T-helper 22 cell (primary cell): ENCODE measurements at places on chromosomes 2 and 18.
A peak's percentile ranks its signal among the peaks of the same experiment; 100 is the strongest.

DNA sequence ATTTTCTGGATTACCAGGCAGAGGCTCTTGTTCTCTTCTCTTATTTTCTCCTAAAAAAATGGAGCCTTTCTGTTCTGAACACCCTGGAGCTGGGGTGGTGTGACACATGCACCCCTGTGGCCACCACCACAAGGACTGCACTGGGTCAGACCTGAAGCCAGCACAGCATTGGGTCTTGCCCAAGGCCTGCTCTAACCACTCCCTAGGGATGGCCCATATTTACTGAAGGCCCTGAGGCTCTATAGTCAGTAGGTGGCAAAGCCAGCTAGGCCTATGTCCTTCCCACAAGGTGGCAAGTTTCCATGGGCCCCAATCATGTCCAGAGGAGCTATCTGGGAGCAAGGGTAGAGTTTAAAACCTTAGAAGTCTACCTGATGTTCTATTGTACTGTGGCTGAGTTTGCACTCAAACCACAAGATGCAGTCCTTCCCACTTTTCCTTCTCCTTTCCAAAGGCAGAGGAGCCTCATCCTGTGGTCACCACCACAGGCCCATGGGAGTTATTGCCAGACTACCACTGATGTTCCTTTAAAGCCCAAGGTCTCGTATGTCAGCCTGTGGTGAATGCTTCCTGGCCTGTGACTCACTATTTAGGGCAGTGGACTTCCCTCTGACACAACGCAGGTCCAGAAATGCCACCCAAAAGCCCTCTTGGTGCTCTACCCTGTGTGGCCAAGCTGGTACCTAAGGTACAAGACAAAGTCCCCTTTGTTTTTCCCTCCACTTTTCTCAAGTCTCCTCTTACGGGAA is 15.0 kb upstream of the FMNL2 start:
- no peak for DNase-seq

- no peak for DNase-seq
These were observed 454.9 kb downstream of the LPIN1 start for GRCh38 chr2:12201369-12201768.

- no peak for DNase-seq
These were observed 84.8 kb upstream of the PIK3C3 start for GRCh38 chr18:41870191-41870590.

DNA sequence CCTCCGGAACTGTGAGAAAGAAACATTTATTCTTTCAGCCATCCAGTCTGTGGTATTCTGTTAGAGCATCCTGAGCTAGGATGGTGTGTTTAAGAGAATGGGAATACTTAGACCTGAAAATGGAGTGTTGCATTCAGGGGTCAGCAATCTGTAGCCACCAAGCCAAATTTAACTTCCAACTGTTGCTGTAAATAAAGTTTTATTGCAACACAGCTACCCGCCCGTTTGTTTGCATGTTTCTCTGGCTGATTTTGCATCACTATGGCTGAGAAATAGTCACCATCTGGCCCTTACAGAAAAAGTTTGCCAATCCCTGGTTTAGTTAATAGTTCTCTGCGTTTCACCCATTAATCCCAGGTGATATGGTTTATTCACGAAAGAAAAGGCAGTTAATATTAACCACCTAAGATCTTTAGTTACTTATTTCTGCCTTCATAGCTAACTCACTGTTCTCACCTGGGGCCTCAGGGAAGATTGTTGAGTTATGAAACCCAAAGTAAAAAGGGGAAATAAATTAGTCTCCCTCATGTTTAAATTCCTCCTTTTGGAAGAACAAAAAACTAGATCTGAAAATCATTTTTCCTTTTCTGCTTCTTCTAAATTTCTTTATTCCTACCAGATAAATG is 9.5 kb upstream of the CYS1 start:
- no peak for DNase-seq

GRCh38 chr18:38750751-38751150 is 1185.2 kb upstream of the CELF4 start:
- no peak for DNase-seq

DNA sequence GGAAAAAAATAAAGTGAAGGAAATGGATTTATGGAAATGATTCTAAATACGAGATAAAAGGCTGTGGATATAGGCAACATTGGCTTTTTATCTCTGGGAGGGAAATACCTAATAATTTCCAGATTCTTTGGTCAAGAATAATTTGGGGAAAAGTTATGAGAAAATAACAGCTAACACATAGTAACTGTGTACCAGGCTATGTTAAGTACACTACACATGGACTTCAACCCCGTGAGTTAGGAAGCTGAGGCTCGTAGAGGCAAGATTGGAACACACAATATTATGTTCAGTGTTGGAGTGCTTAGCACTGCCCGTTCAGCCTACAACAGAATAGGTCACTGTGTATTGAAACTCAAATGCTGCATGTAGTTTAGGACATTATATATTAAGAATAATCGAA is 34.3 kb upstream of the GPD2 start:
- no peak for DNase-seq

DNA sequence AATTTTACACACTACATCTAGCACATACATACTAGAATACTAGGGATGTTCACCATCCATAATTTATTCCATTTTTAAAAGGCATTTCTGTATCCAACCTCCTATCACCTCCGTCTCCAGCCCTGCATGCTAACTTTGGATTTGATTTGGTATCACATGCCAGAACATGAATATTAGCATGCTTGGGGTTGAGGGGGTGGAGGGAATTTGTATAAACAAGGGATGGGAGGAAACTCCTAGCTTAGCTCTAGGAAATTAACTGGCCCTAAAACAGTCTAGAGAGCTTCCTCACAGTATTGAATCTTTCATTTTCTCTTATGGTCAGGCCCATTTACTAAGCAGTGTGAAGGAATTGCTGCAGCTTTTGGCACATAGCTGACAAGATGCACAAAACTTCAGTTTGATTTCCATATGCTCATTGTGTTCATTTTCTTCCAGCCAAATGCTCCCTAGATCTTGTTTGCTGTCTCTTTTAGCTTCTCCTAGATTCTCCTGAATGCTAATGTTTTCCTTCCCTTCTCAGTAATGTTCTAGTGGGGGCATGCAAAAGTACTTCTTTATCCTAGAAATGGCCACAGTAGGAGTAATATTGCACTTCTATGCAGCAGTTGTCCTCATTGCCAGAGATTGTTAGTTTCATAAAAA is 135.2 kb downstream of the VWC2L start:
- no peak for DNase-seq

GRCh38 chr2:128640166-128640844 is 321.6 kb upstream of the HS6ST1 start:
- DNase-seq: no peak

DNA sequence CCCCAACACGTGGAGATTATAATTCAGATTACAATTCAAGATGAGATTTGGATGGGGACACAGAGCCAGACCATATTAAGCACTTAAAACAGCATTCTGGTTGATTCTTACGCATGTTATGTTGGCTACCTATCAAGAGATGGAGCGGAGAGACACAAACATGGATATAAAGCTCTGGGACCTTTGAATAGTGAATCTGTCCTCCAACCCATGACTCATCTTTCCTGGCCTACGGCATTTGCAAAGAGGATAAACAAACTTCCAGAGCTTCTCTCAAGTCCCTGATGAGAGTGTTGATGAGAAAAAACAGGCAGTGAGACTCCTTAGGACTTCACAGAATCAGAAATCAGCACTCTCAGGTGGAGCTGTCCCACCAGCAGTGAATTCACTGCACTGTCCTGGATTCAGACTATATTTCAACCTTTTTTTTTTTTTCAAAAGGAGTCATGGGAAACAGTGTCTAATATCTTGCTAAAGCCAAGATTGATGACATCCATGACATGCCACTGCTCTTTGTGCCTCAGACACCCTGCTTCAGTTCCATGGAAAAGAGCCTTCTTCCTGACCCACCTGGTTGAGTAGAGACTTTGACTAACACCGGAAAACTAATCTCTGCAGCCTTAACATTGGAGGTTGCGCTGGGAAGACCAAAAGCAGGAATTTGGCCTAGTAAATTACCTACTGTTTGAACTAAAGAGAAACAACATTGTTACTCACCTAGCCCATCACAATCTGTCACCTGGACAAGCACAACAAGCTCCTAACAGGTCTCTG is 62.1 kb upstream of the NPAS2 start:
- no peak for DNase-seq

DNA sequence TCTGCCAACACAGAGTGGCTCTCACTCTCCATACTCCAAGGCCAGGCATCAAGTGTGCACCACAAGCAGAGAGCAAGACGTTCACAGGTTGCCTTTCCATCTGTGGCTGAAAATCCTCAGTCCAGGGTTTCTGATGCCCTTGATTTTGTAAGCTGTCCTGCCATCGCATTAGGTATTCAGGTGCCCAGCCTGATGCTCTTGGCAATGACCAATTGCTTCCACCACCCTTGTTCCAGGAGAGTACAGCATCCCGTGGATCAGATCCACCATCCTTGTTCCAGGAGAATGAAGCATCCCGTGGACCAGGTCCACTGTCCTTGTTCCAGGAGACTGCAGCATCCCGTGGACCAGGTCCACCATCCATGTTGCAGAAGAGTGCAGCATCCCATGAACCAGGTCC is 133.4 kb upstream of the GPC1 start:
- no peak for DNase-seq

- DNase-seq: no peak
These were observed 9.5 kb upstream of the INSIG2 start for GRCh38 chr2:118078734-118079133.

DNA sequence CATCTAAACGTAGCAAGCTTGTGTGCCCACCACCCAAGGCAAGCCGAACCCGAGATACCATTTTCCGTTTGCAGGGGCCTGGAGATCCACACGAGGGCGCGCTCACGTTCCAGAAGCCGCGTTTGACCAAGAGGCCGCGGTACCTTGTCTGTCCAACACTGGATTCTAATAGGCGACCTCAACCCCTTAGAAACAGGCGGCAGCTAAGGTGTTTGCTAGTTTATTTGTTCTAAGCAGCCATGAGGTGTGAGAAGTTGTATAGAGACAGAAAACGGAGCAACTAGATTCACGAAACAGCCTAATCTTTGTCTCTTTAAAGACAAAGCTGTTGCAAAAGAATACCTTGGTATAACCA is 4.2 kb downstream of the HOXD11 start:
- no peak for DNase-seq

DNA sequence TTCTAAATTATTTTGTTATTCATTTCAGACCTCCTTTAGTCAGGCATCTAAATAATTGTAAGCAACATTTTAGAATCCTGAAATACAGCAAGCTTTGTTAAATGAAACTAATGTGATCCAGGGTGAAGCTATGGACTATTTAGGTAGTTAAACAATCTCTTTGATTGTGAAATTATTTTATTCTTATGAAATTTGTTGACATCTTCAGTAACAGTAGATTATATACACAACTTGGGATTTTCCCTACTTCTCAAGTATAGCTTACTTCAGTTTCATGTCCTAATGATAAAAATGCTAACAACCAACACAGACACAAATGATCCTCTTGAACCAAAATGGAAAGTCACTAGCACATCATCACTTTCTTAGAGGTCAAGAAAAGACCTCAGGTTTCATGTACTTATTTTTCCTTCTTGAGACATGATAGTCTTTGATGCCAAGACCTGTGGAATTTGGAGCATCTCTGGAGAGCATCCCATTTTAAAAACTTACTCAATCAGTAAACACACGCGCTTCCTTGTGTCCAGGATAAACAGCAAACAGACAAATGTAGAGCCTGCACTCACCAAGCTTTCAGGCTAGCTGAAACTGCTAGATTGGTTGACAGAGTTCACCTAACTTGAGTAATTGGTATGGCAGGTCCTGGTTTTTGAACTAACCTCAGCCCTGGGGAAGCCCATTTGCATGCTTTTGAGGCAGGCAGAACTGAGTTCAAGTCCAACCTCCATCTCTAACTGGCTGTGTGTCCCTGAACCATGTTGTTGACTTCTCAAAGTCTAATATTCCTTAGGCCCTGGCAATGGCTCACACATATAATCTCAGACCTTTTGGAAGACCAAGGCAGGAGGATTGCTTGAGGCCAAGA is 47.8 kb downstream of the KCTD18 start:
- DNase-seq: no peak

- no peak for DNase-seq
These were observed 316.9 kb upstream of the ZEB2 start for GRCh38 chr2:144836635-144837350.

GRCh38 chr2:204030322-204030721 is 93.8 kb downstream of the ICOS start:
- DNase-seq: no peak

DNA sequence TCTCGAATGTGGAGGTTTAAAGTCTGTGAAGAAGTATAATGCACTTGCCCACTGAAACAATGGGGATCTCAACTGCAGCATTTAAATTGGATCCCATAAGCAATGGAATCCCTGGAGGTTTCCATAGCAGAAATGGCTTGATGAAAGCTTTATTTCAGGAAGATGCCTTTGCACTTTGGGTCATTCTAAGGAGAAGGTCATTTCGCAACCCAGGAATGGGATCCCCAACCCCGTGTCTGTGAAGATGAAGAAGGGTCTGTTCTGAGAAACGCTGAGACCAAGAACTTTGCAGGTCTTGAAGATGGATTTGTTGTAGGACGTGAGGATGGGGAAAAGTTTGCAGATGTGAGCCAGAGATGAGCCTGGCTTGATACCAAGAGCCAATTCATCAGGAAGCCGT is 1.8 kb upstream of the KCNG3 start:
- no peak for DNase-seq

- DNase-seq: peak; percentile 2
These were observed 27.7 kb upstream of the AP1S3 start for GRCh38 chr2:223865124-223865523.

- no peak for DNase-seq
These were observed 139.4 kb upstream of the HAAO start for GRCh38 chr2:42931818-42932195.

GRCh38 chr2:216807857-216808272 is 52.0 kb downstream of the TNP1 start:
- no peak for DNase-seq

DNA sequence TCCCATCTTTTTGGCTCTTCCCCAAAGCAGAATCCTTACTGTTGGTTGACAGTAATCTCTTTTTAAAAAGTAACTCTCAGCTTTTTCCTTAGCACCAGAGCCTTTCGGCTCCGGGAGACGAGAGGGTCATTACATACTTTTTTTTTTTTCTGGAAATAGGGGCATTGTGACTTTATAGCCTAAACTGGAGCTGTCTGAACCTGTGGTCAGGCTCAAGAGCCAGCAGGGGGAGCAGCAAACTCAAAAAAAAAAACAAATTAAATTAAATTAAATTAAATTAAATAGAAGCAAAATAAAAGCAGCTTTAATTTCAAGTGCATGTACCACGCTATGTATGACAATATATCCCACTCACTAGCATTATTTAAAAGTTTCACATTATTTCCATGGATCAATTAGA is 156.6 kb downstream of the DTNA start:
- DNase-seq: no peak

GRCh38 chr2:64796926-64797325 is 143.2 kb upstream of the SERTAD2 start:
- DNase-seq: no peak

GRCh38 chr2:193566276-193566675 is 1371.5 kb upstream of the TMEFF2 start:
- DNase-seq: no peak

- no peak for DNase-seq
These were observed 69.1 kb downstream of the PHLPP1 start for GRCh38 chr18:62784338-62784965.

DNA sequence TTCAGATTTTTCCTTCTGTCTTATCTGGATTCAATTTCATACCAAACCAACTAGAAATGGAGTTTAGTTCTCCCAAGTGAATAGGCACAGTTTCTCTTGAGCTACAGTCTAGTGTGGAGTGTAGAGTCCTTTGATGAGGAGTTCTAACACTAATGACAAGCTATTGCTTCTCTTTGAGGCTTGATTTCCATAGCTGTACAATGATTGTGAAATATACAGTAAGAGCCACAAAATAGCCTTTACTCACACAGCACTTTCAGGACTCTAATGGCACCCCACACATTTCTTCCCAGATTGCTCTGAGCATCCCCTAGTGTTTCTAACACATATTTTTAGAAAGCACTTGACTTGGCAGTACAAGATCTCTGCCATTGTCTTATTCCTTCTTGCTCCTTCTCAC is 153.3 kb downstream of the LRRTM1 start:
- no peak for DNase-seq
